ENCODE measurements at places on chromosomes 3 and 15.
A peak's percentile ranks its signal among the peaks of the same experiment; 100 is the strongest.

- no peak for DNase-seq
Observed at GRCh38 chr3:185290266-185290665, 36.4 kb upstream of the EHHADH start.

DNA sequence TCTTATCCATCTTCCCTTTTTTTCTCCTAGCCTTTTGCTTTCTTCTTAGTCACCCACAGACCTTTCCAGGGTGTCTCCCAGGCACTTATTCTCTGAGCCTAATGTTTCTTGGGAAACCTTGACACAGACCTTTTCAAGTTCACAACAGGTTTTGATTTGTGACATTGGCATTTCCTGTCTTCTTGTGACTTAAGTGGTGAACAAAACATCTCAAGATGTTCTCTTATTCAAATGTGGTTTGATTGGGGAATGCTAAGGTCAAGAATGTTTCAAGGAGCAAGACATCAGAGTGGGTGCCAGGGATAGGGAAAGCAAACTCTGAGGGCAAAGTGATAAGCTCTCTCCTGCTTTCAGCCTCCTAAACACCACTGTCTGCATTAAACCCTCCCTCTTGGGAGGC, 68.2 kb upstream of the GSK3B start:
- DNase-seq, result peak; percentile 85

DNA sequence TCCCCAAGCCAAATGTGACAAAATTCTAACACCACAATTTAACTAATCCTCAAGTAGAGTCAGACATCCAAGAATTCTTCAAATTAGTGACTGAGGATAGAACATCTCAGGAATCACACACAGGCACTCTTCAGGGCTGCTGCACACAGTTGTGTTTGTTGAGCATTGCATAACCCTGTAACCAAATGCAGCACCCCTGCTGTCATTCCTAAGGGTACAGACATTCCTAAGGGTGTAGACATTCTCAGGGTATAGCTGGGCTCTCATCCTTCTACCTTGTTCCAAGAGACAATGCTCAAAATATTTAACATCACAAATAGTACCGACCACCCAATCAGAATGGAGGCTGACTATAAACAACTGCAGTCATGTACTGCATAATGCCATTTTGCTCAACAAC, 107.1 kb upstream of the UBE2E2 start:
- DNase-seq, result peak; percentile 8

DNA sequence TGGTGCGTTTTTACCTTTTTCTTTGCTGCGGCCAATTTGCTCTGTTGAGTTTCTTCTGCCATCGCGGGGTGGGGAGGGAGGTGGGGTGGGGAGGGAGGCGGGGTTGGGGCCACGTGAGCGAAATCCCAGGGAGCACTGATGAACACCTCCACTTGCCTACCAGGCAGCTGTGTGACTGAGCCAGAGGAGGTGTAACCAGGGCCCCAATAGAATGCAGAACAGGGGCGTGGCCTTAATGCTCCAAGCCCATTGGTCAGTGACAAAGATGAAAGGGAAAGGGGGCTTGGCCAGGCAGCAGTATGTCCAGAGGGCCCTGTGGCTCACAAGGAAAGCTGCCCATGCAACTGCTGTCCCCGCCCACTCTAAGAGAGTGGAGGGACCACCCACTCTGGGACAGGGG, 21.4 kb upstream of the OR4F6 start:
- no peak for DNase-seq

GRCh38 chr15:38626443-38627050, 61.9 kb upstream of the RASGRP1 start:
- no peak for DNase-seq

Measured in fibroblast of skin of right quadriceps (primary cell).